ENCODE measurements at places on chromosomes 2 and 18.

DNA sequence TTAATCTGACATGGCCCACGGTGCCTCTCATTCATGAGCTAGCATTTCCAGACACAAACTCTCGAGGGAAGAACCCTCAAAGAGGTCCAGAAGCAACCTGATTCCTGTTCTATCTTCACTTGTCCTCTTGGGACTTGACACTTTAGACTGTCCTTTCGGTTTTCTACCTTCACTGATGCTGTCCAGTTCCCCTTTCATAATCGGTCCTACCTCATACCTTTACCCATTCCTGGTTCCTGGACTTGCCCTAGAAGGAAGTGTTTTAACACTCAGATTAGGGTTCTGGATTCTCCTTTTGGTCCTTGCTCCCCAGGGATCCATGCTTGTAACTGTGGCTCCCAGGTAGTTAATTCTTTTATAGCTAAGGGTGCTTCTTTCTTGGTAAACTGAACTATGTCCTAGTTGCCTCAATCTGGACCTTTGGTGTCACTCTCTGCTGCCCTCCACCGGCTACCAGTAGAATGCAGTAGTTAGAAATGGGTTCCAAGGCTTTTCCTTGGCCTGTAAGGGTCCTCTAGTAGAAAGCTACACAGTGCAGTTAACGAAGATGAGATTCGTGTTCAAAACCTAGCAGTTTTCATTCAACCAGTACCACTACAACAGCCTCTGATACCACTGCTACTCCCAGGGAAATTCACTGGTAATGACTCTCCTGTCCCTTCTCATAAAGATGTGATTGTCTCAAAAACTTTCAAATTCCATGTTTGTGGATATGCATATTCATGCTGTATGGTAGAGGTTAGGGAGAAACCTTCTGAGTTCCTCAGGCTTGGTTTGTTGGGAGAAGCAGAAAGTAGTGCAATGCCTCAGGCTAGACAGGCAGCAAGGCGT lies 178.1 kb upstream of the CYP26B1 start:
- no peak for DNase-seq

DNA sequence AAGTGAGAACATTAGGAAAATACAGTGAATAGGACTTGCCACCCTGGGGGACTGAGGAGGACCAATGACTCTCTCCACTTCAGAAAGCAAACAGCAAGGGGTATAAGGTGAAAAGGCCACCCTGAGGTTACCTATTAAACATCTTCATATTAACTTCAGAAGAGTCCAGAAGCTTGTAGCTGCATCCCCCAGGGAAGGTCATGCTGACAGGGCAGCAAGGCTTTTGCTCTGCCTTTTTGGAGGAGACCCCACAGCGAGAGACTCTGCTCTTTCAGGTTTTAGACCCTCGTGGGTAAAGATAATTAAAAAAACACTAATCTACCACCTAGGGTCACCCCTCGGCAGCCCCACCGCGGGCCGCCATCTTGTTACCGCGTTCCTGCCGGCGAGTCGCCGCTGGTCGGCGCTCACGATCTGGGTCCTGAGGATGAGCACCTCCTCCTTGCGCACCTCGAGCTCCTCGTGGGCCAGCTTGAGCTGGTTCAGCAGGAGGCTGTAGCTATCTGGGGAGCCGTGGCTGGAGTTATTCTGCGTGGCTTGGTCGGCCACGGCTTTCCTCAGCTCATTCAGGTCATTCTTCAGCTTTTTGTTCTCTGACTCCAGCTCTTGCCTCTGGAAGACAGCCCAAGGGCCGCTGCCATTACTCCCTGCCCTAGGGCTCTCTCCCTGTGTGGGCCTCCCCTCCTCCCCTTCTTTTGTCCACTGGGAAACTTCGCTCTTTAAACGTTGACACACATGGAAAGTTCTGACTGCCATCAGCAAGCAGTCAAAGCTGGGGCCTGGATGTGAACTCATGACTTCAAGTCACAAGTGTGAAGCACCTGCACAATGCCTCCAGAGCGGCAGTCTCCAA lies 50.7 kb upstream of the ACAA2 start:
- DNase-seq = no peak

GRCh38 chr2:239866778-239867177 lies 158.4 kb downstream of the NDUFA10 start:
- DNase-seq = no peak

DNA sequence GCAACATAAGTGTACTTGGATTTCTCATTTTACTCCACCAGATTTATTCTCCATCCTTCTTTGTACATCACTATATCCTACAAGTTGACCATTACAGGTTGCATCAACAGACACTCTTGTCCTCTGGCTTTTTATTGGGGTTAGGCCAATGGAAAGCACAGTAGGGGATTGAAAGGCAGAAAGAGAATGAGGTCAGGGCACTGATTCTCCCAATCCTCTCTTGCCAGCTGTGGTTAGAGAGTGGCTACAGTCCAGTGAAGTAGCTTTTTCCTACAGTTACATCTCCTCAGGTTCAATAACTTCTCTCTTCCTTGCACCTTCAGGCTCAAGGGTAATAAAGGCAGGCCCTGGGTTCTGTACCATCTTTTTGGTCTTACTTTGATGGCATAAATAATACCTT lies 20.2 kb upstream of the COL5A2 start:
- no peak for DNase-seq

DNA sequence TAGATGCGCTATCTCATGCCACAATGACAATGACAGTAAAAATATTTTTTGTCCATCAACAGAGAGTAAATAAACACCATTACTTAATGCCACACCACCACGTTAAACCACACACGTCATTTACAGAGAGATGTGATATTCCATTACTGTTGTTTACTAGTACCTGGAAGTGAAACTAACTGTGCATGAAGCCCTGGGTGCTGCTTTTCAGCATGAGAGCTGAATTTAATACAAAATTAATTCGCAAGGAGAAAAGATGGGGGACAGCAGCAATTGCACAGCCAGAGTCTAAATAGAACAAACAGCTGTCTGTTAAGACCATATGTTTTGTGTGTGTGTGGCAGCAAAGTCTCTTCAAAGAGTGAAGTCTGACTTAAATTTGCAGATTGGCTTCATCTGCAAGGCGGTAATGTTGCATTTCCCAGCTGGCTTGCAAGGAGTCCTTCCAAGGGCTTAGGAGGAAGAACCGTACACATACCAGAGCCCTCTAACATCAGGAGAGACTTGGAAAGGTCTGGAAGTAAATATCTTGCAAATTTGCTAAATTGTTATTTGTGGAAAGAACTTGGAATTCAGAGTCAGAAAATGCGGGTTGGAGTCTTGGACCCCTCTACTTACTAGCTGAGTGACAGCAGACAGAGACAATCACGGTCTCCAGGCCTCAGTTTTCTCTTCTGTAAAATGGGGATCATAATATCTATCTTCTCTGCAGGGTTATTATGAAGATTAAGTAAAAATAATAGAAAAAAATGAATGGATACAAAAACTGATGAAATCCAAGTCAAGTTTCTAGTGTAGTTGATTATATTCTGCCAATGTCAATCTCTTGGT lies 127.6 kb downstream of the ALPK2 start:
- DNase-seq = no peak

GRCh38 chr18:39793609-39794008 lies 2161.4 kb upstream of the PIK3C3 start:
- no peak for DNase-seq

GRCh38 chr2:174873471-174873870 lies 109.2 kb upstream of the CHRNA1 start:
- no peak for DNase-seq

GRCh38 chr18:12721495-12722275 lies 18.8 kb downstream of the PSMG2 start:
- DNase-seq = no peak

Measured in cortex of kidney (tissue), 1 donor.